ENCODE measurements at places on chromosomes 7 and 10.

- DNase-seq = no peak
Measured at GRCh38 chr7:124009321-124009720, 23.5 kb downstream of the TMEM229A start.

GRCh38 chr7:152189061-152189460 is 163.6 kb downstream of the GALNT11 start:
- no peak for DNase-seq

GRCh38 chr10:75272896-75273295 is 37.1 kb upstream of the COMTD1 start:
- DNase-seq = no peak

- no peak for DNase-seq
Measured at GRCh38 chr10:73771722-73772280, 10.0 kb upstream of the CHCHD1 start.

DNA sequence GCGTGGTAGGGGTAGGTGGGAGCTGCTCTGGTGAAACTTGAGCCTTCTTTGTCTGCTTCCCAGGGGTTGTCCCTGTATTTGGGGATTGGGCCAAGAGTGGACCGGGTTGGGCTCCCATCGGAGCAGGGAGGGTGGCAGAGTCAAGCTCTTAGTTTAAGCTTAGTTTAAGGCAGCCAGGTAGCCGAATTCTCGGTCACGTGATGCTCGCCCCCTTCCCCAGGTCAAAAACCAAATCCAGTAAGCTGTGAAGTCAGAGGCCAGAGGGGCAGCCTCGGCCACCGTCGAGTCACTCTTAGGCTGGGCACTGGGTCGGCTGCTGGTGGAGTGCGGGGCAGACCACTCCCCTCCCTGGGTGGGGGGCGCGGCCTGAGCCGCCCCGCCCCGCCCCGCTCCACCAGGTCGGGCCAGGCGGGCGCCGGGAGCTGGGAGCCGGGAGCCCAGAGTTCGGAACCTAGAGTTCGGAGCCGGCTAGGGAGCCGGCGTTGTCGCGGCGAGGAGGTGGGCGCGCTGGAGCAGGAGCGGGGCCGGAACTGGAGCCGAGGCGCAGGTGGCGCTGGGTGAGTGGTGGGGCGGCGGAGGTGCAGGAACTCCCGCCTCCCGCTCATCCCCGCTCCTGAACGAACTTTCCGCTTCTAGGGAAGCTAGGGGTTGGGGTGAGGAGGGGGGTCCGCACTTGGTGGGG is 2.8 kb upstream of the LZTS2 start:
- DNase-seq = no peak

DNA sequence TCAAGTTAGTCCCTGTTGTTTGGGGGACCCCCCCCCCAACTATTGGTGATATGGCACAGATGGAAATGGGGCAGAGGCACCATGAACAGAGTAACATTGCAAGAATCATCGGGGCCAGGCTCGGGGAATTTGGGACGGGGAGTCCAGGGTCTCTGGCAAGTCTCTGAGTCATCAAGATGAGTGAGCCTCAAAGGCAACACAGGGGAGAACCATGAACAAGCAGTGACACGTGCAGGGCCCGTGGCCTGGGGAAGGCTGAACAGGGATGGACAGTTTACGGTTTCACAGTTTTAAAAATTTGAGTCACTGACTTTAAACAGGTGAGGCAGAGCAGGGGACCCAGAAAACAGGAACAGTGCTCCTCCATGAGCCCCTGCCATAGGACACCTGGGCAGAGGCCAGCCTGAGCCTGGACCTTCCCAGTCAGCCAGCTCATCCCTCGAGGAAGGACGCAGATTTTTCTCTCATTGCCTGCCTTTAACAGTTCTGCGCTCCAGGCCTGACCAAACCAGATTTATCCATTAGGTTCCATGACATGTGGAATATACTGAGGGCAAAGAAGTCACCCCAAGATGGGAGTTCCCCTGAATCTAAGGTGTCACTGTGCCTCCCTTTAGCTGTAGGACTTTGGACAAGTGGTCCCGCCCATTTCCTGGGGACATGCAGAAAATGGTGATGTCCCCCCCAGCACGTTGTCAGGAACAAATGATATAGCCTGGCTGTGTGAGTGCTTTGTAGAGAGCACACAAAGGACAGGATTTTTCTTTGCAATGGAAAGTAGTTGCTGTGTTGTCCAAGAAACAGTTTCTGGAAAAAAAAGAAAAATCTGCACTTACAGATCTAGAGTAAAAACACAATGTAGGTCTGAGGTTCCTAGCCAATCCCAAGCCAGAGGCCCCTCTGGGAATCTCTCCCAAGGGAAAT is 23.8 kb downstream of the CHST15 start:
- no peak for DNase-seq

All from NCI-H1105 (cell line).